Ammon's horn (tissue), 1 donor: ENCODE measurements at places on chromosomes 2 and 18.

DNA sequence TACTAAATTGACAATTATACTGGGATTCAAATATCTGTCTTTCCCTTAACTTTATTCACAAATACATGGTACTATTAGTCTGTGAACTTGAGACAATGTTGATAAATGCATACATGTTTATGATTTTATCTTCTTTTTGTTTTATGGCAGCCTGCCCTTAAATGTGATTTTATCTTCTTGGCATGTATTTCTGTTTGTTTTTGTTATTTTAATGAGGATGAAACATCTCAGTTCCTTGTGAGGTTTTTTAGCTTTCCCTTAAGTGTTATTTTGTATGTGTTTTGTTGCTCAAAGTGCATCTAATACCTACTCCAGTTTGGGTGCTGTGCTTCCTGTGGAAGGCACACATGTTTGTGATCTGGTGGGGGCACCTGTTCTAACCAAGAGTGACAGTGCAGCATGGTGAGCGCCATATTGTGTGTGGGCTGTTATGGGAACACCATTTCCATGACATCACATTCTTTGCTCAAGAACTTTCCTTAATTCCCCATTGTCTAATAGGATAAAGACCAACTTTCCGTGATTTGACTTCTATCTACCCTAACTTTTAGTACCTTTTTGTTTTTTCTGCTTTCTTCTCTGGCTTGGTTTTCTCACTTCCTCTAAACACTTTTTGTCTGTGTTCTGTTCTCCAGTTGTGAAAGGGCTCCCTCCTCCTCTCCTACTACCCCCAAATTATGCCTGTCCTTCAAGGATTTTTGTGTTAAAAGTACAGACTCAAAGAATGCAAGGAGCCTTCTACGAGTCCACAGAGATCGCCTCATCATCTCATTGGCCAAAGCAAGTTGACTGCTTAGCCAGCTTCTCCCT is 162.1 kb upstream of the TTC39C start:
- peak; percentile 37 for DNase-seq

- no peak for DNase-seq
Measured at GRCh38 chr2:27622921-27623384, 5.9 kb downstream of the CCDC121 start.

- no peak for DNase-seq
Measured at GRCh38 chr18:78725426-78725825, 254.2 kb upstream of the SALL3 start.

GRCh38 chr2:55780697-55781096 is 87.1 kb upstream of the PNPT1 start:
- no peak for DNase-seq

GRCh38 chr18:59460072-59460420 is 101.0 kb upstream of the LMAN1 start:
- DNase-seq: no peak

GRCh38 chr2:71715241-71715750 is 261.9 kb downstream of the DYSF start:
- DNase-seq: no peak

DNA sequence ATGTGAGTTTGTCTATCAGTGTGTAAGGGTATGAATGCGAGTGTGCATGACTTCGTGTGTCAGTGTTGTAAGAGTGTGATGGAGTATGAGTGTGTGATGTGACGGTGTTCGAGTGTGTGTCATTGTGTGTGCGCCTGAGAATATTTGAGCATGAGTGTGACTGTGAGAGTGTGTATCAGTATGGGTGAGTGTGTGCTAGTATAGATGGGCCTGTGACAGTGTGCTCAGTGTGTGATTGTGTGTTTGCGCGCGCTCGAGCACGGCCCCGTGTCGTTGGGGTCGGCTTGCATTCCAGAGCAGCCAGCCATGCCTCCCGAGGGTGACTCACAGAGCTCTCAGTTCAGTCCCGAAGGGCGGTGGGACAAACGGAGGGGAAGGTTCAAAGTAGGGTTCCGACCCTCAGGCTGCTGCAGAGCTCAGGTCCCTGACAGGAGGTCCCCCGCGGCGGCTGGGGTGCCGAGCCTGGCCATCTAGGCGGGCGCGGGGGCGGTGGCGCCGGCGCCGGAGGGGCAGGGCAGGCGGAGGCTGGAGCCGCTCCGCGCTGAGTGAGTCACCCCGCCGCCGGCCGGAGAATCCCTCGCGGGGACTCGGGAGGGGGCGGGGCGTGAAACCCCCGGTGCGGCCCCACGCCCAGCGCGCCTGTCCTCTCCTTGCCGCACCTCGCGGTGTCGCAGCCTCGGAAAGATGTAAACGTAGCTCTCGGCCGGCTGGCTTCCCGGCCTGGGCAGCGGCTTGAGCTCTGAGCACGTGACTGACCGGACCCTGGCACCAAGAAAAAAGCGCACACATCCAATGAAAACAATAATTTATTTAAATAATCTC is 3.8 kb downstream of the DLX2 start:
- DNase-seq: no peak

- no peak for DNase-seq
Measured at GRCh38 chr2:102435741-102436140, 12.8 kb downstream of the IL18RAP start.

DNA sequence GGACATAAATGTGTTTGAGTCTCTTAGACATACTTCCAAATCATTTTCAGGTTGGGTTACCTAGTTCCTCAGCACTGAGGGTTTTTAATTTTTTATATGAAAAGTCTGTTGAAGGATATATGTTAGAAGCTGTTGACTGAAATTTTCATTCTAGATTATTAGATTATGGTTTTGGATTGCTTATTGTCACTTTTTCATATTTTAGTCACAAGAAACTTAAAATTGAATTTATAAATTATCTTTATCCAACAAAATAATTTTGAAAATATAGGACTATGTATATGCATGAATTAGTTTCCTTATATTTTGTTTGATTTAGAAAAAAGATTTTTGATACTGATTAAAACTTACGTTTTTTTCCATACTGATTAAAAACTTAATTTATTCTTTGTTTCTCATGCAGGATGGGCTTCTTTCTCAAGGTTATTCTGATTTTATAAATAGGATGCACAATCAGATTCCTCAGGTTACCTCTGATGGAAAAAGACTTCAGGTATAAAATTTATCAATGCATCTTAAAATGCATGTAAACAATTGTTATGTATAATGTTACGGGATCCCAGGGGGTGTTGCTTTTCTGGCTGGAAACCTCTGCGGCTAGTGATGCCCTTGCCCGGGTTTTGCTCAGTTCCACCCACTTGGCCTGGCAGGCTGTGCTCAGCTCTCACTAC is 26.2 kb downstream of the DDX1 start:
- DNase-seq: no peak
